GM13977 (cell line): ENCODE measurements at places on chromosomes 3 and 15.

DNA sequence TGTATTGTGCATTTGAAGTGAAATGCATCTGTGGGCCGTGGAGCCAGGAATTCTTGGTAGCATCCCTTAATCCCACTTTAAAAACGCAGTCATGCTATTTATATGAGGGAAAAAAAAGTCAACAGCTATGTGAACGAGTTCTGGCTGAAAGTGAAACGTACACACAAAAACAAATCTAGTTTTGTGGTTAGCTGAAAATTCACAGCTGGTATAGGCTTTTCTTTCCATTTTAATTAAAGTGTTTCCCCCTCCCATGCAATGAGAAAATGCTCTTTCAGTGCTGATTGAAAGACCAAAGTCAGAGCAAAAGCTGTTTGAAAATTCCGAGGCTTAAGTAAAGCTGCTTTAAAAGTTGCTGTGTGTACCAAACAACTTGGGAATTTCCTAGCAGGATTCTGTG, 297.4 kb downstream of the PLCL2 start:
- DNase-seq = no peak

- DNase-seq = peak; percentile 61
Measured at GRCh38 chr3:143084856-143085731, 34.5 kb upstream of the CHST2 start.

GRCh38 chr3:13277860-13278531, 142.1 kb downstream of the NUP210 start:
- DNase-seq = no peak

GRCh38 chr15:50953302-50953701, 44.8 kb downstream of the AP4E1 start:
- no peak for DNase-seq

DNA sequence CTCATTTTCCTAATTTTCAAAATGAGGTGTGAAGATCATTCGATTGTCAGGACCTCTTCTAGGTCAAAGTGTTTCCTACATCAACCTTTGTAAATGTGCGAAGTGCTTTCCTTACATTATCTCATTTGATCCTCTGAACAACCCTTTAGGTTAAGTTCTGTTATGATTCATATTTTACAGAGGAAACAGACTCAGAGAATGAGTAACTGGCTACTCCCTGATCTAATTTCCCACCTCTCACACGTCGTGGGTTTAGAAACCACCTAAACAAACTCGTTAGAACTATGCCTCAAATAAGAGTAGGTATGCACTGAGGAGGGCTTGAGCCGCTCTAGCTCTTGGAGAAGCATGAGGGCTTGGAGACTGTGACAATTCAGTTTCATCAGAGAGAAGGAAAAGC, 148.6 kb downstream of the CD47 start:
- DNase-seq = no peak

DNA sequence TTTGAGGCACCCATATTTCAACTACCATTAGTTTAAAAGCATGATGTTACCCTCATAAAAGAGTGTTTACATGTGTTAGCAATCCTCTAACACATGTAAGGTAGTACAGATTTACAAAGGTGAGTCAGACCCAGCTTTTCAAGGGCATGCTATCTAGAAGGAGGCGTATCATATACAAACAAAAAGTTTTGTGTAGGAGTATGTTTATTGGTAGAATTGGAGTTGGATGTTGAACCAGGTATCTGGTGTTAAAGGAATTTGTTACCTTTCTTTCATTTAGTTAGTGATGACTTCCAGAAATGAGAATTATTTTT, 2.4 kb downstream of the HACD3 start:
- DNase-seq = no peak

GRCh38 chr3:23493889-23494288, 290.8 kb downstream of the UBE2E2 start:
- no peak for DNase-seq

GRCh38 chr3:142374687-142375086, 73.2 kb downstream of the XRN1 start:
- no peak for DNase-seq

DNA sequence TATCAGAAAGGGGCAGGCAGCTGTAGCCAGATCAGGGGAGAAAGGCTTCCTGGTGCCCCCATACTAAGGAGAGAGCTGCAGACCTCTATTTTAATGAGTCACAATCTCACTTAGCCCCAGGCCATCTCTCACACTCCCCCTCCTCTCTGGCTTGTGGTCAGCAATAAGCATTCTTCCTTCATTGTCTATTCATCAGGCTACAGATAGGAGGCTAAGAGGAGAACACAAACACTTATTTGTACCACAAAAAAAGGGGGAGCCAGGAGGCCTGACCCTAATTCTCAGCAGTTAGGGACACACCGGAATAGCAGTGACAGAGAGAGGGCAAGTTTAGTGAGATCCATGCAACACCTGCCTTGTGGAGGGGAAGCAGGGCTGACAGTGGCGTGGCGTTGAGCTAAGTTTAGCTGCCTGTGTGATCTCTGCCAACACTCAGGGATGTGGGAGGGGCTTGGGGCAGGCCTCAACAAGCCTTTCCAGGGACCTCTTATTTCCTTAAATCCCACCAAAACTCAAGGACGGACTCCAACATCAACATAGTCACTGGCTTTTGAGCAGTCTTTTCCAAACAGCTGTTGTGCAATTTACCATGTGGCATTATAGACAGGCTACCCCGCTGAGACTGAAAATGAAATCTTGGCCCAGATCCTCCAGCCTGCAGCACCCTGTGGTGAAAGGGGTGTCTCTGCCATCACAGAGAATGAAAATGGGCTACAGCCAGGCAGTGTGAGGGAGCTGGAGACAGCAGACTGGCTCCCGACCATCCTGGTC, 191.9 kb upstream of the TSC22D2 start:
- DNase-seq = no peak

- DNase-seq = no peak
Measured at GRCh38 chr3:78588906-78589621, 1178.7 kb downstream of the ROBO1 start.

DNA sequence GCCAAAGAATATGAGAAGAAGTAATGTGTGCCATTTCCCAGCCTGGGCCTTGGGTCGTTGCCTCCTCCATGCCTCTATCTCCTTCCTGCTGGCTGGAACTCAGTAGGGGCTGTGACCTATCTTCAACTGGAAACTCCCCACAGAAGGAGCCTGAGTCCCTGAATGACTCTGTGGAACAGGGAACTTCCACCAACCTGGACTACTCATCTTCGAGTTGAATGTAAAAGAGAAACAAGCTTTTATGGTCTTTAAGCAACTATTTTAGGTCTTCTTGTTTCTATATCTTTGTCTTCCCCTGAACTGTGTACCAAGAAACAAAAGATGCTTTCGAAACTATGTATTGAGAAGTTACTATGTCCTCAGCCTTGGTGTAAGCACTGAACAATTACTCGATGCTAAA, 355.3 kb upstream of the NR2F2 start:
- DNase-seq = peak; percentile 16

DNA sequence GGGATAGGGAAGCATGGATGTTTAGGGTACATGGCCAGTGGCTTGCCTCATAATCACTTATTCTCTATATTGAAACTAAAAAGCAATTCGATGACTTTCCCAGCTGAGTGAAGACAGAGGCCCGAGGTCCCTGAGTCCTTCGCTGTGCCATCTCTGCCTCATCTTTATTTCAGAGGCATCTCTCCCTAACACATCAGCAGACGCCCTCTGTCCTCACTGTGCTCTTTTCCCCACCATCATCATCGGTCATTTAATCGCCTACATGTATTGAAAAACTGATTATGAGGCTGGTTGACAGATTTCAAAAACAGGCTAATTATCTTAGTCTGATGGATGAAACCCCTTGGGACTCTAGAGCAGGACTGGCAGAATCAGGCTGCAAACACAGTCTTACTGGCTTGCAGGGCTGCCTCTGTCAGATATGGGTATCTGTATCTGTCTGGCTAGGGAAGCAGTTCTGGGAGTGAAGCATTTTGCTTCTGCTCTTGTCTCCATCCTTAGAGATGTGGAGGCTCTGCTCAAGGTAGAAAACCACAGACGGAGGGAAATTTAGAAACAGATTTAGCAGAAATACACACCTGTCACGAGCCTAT, 291.0 kb upstream of the CHRM5 start:
- no peak for DNase-seq

GRCh38 chr3:32443478-32443877, 51.8 kb downstream of the CMTM7 start:
- no peak for DNase-seq
